ENCODE measurements at places on chromosomes 12 and 14. TPM values are rescaled to one million over a fixed set of nuclear protein-coding genes. Genes with fewer than 3 reads are reported as not detected.

EFS gene
- 15.8 TPM for total RNA-seq

PRB2 gene
- not detected for total RNA-seq

CD27 gene
- total RNA-seq = 1.4 TPM

PRICKLE1 gene
- 29.6 TPM for total RNA-seq

GPD1 gene
- total RNA-seq = 6.8 TPM

IL31 gene
- not detected for total RNA-seq

LIN7A gene
- total RNA-seq = 9.9 TPM

IL22 gene
- total RNA-seq = not detected

SLC17A8 gene
- 0.13 TPM for total RNA-seq

VRTN gene
- total RNA-seq = not detected

SLC2A14 gene
- 0.10 TPM for total RNA-seq

DPPA3 gene
- total RNA-seq = not detected

RNASE3 gene
- not detected for total RNA-seq

REP15 gene
- 2.4 TPM for total RNA-seq

C12orf50 gene
- total RNA-seq = 0.12 TPM

SMIM41 gene
- 0.47 TPM for total RNA-seq

MYBPC1 gene
- total RNA-seq = 0.24 TPM

Measured in left lung (tissue), 14 donors.